Stimulated activated CD4-positive, alpha-beta T cell treated with anti-CD3 and anti-CD28 coated beads, Interleukin-15, amount 100 ng/mL, for 24 hours (primary cell): ENCODE measurements at places on chromosomes 2 and 18.
A peak's percentile ranks its signal among the peaks of the same experiment; 100 is the strongest.

DNA sequence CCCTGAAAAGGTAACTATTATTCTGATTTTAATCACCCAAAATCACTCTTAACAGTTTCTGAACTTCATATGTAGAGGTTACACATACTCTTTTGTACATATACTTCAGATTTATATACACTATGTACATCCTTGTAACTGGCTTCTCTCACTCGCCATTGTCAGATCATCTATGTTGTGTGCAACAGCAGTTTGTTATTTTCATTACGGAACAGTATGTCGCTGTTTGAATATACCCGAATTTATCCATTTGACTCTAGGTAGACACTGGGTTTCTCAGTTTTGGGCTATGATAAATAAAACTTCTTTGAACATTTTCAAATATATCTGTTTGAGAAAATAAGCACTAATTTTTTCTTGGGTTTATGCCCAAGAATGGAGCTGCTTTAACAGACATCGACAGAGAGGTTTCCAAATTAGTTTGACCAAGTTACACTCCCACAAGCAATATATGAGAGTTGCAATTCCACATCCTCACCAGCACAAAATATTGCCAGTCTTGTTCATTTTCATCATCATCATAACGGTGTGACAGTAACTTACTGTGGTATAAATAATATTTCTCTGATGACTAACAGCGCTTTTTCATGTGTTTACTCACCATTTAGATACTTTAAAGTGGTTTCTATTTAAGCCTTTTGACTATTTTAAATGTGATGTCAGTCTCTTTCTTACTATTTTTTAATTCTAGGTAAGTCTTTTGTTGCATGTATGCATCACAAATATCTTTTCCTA lies 80.9 kb downstream of the SMC6 start:
- DNase-seq: no peak

DNA sequence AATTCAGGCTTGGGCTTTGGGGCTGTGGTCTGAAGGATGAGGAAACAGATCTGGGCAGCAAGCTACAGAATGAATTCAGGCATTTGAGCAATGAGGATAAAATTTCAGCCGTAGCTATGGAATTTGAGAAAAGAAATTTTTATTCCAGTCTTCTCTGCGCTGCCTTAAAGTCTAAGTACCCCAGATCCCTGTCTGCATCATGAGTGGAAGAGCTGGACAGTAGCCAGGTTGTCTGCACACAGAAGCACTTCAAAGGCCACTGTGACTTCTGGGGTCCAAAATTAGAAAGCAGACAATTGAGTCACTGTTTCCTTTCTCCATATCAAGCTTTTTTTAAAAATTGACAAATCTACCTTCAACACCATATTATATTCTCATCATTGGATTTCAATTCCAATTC lies 787.6 kb upstream of the GCFC2 start:
- DNase-seq: no peak

- DNase-seq: no peak
Observed at GRCh38 chr18:22872900-22873537, 60.1 kb upstream of the RBBP8 start.

- DNase-seq: no peak
Observed at GRCh38 chr2:199207011-199207410, 250.7 kb downstream of the SATB2 start.

- DNase-seq: no peak
Observed at GRCh38 chr2:208983486-208983885, 440.4 kb upstream of the MAP2 start.

DNA sequence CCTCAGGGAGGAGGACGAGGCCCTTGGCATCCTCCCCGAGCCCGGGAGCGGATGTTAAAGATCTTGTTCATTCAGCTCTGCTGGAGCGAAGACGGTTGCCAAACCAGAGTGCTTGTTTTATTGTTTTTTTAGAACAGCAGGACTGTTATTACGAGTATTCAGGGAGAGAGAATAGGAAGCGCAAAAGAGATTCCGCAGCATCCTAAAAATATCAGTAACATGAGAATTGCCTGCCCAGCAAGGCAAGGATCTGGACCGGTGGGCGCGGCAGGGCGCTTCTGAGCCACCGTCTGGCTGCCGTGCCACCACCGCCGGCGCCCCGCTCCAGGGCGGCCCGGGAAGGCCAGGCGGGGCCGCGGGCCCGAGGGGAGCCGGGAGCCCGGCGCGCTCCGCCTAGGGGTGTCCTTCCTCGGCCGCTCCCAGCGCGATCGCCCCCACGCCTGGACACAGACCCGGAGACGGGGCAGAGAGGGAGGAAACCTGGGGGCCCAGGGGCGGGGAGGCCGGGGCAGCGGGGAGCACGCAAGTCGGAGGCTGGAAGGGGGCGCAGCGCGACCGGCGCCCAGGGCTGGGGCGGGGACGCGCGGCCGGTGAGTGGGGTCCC lies 843 bp downstream of the CYS1 start:
- DNase-seq: peak; percentile 34

DNA sequence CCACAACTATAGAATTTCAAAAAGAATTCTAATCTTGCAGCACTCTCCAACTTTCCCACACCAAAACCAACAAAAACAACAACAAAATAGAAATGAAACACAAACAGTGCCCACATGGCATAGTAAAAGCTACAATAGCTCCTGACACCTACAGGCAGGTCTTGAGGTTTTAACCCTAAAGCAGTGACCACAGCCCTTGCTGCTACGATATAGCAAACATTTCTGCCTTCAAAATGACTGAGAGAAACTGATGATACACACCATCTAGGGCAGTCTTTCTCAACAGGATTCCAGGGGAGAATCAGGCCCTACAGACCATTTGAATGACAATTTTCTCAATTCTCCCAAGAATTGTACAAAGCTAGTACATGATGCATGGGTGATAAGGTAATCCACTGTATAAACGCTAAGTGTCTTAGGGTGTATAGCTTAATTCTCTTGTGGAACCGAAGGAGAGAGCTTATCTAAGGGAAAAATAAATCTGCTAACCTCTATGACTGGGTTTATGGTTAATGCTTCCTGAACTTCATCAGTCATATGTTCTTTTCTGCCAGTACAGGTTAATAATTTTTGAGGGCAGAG lies 46.5 kb downstream of the TRAK2 start:
- no peak for DNase-seq

GRCh38 chr2:28327956-28328922 lies 64.4 kb upstream of the FOSL2 start:
- DNase-seq: no peak

GRCh38 chr2:176157499-176158185 lies 535 bp downstream of the HOXD3 start:
- no peak for DNase-seq

GRCh38 chr2:99398303-99398702 lies 61.1 kb downstream of the EIF5B start:
- no peak for DNase-seq

- DNase-seq: no peak
Observed at GRCh38 chr2:191474464-191474863, 203.5 kb upstream of the NABP1 start.

DNA sequence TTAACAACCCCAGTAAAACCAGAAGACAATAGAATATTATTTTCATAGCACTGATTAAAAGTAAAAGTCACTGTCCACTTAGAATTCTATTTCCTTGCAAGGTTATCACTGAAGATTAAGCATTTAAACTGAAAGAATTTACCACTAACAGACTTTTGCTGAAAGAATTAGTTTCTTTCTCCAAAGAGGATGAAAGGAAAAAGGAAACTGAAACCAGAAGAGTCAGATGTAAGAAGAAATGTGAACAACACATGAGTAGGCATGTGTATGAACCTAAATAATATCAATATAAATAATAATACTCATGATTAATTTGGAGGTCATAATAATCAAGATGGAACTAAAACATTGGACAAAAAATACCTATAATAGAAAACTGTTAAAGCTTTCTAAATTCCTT lies 82.4 kb upstream of the KLHL29 start:
- no peak for DNase-seq

GRCh38 chr2:10410823-10411437 lies 37.2 kb downstream of the ODC1 start:
- no peak for DNase-seq

- no peak for DNase-seq
Observed at GRCh38 chr2:150219861-150220260, 267.6 kb downstream of the RND3 start.

DNA sequence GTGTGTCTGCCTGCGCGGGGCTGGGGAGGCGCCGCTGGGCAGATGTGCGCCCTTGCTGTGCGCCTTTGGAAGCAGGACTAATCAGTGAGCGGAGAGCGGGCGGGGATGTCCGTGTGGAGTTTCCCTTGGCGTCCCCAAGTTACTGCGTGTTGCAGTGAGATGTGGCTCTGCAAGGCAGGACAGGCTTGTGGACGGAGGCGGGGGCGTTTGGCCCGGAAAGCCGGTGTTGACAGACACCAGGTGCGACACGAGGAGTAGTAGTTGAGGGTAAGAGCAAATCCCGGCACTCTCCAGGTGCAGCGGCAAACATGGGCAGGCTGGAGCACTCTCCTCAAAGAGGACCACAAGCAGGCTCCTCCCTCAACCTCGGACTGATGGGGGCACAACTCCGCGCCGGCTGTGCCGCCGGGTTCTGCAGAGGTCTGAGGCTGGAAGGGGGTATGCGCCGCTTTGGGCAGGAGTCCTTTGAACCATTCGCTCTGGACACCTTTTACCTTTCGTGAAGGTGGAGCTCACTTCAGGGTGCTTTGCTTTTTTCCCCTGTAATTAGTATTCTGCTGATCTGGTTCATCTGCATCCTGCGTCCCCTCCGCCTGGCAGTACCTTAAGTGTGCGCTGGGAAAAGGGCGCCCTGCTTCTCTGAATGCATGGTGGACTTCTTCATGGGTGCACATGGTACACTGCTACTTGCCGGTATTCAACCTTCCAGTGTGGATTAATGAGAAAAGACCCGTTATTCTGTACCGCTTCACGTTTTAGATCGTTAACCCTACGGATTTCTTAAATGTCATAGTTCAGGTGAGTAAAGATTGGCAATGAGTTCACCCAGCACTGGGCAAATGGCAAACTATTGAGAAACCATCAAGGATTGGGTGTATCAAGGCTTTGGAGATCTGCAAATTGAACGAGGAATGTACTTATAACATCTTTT lies 608 bp downstream of the CDH7 start:
- no peak for DNase-seq

DNA sequence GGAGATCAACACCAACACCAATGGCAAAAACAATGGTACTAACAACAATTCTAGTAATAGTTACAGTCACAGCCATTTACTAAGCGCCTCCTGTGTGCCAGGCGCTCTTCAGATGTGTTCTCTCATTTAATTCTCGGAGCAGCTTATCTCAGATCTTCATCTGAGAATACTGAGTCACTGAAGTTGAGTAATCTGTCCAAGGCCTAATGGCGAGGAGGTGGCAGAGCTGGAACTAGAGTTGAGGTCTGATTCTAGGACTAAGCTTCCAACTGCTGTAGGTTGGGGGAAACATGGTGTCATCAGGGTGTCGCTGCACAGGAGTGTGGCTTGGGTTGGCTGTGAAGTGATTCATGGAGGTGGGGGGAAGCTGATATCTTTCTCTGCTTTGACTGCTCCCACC lies 156.1 kb downstream of the DYSF start:
- no peak for DNase-seq

- peak; percentile 38 for DNase-seq
Observed at GRCh38 chr2:1366546-1367134, 46.6 kb upstream of the TPO start.

DNA sequence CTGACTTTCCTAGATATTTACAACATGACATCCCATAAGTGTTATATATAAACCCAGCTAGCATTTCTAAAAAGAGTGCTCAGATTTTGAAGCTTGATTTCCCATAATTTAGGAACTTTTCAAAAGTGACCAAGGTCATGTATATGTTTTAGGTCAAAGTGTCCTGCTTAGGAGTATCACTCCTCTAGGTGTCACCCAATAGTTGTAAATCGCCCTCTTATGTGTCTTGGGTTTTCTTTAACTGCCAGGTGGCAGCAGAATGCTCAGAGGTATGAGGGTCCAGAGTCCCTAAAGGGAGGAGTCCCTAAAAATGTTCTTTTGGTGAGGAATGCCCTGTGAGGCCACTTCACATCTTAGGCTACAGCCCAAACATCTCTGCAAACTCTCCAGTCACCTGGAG lies 358.3 kb downstream of the CELF4 start:
- DNase-seq: no peak

DNA sequence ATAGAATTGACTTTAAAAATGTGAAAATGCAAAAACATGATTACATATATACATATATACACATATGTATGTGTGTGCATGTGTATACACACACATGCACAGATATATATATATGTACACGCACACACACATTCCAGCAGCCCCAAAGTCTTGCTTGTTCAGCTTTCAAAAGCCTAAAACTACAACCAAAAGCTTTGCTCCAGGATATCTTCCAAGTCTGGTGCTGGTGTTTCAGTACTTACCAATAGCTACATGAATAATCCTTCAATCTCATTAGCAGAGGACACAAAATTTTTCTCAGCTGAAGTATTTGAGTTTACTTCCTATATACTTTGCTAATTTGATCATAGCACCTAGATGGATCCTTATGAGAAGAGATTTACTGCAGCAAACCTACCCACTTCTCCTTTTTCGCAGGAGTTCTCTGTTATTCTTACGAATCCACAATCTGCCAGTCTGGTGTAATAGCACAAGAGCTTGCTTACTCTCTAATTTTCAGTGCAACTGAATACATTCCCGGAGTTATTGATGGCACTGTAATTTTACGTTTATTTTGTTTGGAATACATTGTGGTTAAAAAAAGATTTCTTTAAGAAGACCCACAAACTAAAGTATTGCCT lies 553.3 kb downstream of the ARHGAP15 start:
- no peak for DNase-seq

GRCh38 chr18:64714086-64714485 lies 565.2 kb upstream of the LINC00305 start:
- no peak for DNase-seq

DNA sequence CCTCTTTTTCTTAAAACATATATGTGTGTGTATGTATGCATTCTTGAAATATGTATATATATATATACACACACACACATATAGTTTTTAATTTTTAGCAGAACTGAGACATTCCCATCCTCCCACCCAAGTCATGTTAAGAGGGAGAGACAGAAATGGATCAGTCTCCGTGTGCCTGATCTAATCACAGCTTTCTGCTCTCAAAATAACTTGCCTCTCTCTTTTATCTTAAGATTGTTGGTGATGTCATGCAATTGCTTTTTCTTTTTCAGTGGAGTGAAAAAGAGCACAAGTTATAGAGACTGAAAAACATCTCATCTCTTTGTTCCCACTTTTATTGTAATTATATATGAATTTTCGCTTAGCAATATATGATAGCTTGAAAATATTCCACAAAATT lies 279.9 kb upstream of the DOK6 start:
- no peak for DNase-seq

DNA sequence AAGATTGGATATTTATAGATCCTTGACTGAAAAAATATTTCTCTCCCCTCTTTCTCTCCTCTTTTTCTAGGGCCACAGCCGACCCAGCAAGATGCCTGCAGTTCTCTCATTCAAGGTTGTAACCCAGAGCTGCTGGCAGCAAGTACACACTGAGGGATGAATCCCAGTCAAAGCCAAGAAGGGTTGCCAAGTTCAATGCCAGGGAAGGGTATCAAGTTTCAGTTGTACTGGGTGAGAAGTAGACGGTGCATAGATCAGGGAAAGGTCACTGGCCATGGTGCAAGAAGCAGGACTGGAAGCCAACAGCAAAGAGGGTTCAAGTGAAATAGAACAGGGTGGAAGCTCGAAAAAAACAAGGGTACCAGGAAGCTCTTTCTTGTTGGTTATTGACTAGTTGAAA lies 170.2 kb downstream of the NRP2 start:
- DNase-seq: no peak

GRCh38 chr18:75209129-75209950 lies at the start of gene PTGR3:
PTGR3 (minus strand) TSS chr18:75209139; CDS start chr18:75209058, 81 bp downstream.
- DNase-seq: peak; percentile 89
